ENCODE measurements at places on chromosomes 11 and 22. TPM values are rescaled to one million over a fixed set of nuclear protein-coding genes. Genes with fewer than 3 reads are reported as not detected.

- DNase-seq, result no peak
These were observed 154.3 kb downstream of the BUD13 start for GRCh38 chr11:116618461-116618860.

- DNase-seq, result no peak
These were observed 95.5 kb downstream of the RRM1 start for GRCh38 chr11:4190098-4190497.

The OR10G4 gene
- not detected for total RNA-seq

DNA sequence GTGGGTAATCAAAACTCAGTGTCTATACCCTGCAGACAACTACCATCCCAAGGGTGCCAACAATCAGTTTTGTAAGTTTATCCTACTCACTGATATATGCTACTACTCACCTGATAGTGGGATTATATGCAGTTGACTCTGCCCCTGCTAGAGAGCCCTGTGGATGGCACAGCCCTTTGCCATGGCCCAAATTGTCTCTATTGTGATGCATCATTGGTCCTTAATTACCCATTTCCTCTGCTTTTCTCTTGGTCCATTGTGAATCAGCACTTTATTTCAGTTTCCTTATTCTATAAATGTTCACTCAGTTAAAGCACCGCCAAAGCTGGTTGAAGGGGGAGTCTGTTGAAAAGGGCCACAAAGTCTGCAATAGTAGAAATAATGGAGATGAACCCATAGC is 42.3 kb downstream of the PLAAT5 start:
- DNase-seq, result no peak

The CRACR2B gene
- not detected for total RNA-seq
